PC-3 (cell line): ENCODE measurements at places on chromosomes 1 and 21. TPM values are rescaled to one million over a fixed set of nuclear protein-coding genes. Genes with fewer than 3 reads are reported as not detected.

OR6K2 gene
- not detected in 2 replicates for total RNA-seq

DNA sequence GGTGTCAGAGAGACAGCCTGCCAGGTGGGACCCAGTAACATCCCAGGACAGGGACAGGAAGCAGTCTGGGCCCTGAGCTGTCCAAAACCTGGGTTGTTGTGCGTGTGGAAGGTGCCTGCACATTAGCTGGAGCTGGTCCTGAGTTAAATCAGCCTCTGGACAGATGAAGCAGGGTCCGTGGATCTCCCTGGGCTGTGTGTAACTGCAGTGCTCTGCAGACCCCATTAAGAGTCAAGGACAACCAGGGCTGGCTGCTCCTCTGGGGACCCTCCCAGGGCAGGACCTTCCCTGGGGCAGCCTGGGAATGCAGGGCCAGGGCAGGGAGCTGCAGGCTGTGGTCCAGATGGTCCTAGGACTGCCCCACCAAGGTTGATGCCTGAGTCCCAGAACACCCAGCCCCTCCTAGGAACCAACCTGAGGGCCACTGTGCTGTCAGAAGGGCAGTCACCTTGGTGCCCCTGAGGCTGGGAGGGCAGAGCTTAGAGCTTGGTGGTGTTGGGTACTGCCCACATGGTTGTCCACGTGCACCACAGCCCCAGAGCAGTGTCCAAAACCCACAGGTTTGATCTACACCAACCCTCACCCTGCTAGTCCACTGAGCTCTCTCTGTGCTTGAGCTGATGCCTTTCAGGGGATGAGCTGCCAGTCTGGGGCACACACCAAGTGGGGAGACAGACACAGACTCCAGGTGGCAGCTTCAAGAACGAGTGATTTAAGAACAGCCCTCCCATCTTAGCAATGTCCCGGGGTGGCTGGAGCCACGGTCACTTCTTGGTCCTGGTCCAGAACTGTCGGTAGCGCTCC lies 2.9 kb downstream of the MRPL55 start:
- DNase-seq, result no peak

DNA sequence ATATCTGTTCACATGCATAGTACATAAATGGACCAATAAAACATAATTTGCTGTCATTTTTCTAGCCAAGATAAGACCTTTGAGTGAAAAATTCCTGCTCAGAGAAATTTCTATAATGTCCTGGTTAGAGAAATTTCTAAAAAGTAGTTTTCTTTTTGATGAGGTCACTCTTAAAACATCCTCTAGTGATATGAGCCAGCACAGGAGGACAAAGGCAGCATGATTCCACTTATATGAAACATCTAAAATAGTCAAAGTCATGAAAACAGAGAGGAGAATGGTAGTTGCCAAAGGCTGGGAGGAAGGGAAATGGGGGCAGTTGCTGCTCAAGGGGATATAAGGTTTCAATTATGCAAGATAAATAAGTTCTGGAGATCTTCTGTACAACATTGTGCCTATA lies 239.4 kb downstream of the BACH1 start:
- DNase-seq, result no peak

GRCh38 chr1:234841710-234842231 lies 231.8 kb upstream of the IRF2BP2 start:
- no peak for DNase-seq

- DNase-seq, result peak; percentile 91
Observed at GRCh38 chr1:9110669-9111356, 18.1 kb downstream of the GPR157 start.

DNA sequence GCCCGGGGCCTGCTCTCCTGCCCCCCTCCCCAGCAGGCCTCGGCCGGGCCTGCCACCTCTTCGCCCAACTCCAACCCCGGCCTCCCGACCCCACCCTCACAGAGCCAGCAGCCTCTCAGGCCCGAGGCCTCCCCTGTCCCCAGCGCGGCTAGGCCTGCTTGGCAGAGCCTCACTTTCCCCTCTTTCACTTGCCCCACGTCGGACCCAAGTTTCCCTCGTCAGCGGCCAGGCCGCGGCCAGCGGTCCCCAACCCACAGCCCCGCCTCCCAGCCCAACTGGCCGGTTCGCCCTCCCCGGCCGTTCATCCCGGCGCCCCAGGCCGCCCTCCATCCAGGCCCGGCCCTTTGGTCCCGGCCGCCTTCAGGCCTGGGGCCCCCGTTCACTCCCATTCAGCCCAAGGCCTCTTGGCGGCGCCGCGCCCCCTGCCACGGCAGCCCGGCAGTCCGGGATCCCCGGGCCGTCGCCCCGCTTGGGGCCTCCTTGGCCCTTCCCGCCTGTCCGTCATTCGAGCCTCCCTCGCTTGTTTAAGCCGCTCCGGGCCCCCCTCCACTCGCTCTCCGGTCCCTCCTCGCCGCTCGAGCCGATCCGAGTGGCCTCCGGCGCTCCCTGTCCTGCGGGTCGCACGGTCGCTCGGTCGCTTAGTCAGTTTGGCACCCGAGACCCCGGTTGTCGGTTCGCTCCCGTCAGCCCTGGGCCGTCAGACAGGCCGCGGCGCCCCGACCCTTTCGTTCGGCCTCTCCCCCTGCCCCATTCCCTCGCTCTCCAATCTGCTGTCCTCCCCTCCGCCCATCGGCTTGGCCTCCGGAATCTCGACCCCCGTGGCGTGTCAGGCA lies 1.4 kb downstream of the LRRC41 start:
- peak; percentile 42 for DNase-seq
